Ammon's horn (tissue), 1 donor: ENCODE measurements at places on chromosomes 5 and 9.

- DNase-seq, result no peak
Measured at GRCh38 chr9:21155501-21155900, 11.0 kb downstream of the IFNA21 start.

DNA sequence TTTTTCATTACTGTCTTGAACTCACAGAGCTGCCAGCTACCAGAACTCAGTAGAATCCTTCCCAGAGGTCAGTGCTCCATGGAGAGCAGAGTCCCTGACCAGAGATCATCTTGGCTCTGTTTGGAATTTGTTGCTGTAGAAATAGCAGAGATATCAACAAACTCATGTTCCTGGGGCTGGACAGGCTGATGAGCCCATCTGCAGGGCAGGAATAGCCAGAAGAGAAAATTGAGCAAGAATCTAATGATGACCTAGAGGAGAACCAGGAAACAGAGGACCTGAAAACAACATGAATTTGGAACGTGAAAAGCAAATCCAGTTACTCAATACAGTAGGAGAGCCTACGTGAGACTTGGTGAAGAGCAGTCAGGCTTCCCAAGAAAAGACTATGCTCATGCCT, 437.8 kb downstream of the PLK2 start:
- DNase-seq, result no peak

GRCh38 chr5:110018509-110018908, 328.8 kb downstream of the MAN2A1 start:
- no peak for DNase-seq

DNA sequence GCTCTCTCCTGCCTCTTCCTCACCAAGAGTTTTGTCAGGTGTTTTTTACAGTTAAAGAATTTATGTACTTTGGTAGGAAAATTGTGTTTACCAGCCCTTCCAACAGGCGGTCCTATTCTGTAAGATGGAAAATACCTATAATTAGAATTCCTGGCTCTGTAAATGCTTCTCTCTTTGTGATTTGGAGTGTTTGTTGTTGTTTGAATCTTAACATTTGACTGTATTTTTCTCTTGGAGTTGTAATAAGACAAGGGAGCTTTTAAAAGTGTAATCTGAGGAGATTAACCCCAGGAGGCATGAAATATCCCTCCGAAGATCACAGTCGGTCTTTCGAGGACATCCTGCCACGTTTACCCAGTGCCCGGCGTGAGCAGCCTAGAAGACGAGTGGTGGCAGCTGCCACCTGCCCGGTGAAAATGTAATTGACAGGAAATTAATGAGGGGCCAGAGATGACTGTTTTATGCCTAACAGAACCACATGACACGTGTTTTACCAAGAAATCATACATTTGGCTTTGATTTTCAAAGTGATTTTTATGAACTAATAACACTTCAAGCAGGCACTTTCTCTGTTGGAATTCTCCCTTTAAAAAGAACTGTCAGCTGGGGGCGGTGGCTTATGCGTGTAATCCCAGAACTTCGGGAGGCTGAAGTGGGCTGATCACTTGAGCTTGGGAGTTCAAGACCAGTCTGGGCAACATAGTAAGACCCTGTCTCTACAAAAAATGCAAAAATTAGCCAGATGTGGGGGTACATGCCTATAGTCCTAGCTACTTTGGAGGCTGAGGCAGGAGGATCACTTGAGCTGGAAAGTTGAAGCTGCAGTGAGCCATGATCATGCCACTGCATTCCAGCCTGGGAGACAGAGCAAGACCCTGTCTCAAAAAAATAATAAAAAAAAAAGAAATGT, 20.0 kb downstream of the ANKRD33B start:
- DNase-seq, result no peak
